ENCODE measurements at places on chromosomes 4 and X.

GRCh38 chrX:44261286-44261685 is 82.2 kb downstream of the EFHC2 start:
- DNase-seq = no peak

DNA sequence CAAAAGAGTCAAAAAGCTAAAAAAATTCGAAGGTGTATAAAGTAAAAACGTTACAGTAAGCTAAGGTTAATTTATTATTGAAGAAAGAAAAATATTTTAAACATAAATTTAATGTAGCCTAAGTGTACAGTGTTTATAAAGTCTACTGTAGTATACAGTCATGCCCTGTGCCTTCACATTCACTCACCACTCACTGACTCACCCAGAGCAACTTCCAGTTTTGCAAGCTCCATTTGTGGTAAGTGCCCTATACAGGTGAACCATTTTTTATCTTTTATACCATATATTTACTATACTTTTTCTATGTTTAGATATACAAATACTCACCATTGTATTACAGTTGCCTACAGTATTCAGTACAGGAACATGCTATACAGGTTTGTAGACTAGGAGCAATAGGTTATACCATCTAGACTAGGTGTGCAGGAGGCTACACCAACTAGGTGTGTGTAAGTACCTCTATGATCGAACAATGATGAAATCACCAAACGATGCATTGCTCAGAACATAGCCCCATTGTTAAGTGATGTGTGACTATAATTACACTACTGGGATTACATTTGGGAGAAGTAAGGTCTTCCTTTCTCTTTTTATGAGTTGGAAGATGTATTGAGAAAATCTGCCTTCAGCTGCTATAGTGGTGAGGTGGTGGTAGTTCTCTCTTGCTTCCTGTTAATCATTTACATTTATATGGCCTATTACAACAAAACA is 27.2 kb downstream of the TMSB4X start:
- DNase-seq = no peak

GRCh38 chr4:26030260-26030667 is 116.2 kb downstream of the SMIM20 start:
- DNase-seq = no peak

DNA sequence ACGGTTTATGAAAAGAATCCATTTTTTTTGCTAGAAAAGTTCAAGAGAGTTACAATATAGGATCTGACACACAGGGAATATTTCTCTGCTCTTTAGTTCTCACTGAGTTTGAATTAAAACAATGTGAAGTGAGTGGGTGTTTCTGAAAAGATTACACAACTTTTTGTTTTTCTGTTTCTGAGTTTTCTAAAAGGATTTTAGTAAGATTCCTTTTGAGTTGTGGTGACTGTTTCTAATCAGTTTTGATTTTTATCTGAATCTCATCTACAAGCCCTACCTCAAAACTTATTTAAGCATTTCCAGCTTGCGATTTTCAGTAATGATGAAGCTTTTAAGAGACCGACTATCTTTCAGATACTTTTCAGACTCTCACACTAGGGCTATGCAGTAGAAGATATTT is 141.7 kb downstream of the GPAT3 start:
- DNase-seq = no peak

- DNase-seq = peak; percentile 43
These were observed 629.1 kb upstream of the ATOH1 start for GRCh38 chr4:93199492-93199891.

GRCh38 chrX:87528487-87528886 is 10.9 kb downstream of the KLHL4 start:
- DNase-seq = no peak

DNA sequence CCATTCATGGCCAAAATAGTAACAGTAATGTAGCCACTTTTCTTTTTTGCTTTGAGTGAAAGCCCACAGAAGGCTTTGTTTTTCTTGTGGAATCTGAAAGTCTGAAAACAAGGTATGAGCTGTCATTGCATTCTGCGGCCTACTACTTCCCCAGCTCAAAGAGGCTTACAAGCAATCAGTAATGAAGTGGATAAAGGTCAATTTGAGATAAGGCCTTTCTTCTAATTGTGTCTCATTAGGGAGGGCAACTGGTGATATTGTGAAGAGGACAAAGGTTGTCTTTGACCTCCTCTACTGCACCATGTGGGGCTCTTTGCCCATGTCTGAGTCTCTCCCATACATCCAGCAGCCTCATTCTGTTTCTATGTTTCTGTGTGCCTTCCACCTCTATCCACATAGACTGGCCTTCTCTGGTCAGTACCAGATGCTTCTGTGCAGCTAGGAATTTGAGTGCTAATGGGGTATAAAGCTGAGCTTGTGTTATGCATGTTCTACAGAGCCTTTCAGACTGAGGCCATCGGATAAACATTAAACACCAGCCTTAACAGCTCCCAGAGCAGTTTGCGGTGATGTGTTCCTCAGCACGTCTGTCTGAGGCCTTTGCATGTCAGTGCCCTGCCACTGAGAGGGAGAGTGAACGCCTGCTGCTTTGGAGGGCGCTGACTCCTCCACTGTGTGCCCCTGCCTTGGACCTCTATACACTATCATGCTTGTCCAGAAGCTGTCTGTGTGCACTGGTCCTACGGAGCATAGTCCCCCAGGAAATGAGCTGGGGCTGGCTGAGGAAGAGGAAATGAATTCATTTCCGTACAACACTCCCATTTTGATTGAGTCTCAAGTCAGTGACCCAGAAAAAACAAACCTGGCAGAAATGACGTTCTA is 80.2 kb downstream of the SH2D1A start:
- no peak for DNase-seq

DNA sequence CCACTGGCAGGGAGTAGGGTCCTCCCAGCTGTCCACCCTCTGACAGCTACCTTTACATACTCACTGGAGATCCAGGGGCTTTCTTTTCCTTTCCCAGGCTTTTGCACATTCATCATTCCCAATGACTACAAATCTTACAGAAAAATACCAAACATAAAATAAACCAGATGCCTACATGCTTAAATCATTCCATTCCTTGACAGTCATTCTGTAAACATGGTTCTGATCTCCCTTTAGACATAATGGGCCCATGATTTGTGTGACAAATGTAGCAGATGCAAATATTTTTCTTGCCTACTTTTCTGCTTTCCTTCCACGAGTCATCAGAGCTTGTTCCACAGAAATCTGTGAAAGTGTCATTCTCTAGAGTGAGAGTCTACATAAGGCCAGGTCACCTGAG is 207.0 kb downstream of the IDS start:
- no peak for DNase-seq

GRCh38 chr4:123102897-123103471 is 180.6 kb upstream of the NUDT6 start:
- no peak for DNase-seq

DNA sequence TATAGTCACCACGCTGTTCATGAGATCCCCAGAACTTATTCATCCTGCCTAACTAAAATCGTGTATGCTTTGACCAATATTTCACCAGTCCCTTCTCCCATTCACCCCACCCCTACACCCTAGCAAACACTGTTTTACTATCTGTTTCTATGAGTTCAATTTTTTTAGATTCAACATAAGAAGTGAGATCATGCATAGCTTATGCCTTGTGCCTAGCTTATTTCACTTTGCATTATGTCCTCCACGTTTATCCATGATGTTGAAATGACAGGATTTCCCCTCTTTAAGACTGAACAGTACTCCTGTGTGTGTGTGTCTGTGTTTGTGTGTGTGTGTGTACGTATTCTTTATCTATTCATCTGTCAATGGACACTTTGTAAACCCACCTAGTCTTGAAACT is 16.8 kb downstream of the ANXA5 start:
- no peak for DNase-seq

- DNase-seq = no peak
These were observed 24.2 kb downstream of the GPRIN3 start for GRCh38 chr4:89283226-89284009.

DNA sequence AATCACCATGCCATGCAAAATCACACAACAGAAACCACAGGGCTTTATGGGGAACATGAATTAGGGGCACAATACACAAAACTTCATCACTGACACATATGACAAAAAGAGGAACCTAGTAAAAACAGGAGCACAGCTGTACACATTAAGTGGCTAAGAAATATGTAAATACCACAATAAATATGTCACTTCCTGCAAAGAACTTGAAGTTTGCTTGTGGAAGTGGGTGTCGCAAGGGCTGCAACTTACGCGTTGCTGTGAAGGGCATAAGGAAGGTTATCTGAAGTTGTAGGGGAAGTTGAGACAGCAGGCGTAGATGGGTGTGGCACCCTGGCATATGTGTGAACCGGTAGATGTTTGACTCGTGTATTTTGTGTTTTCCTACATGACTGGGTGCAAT is 42.4 kb downstream of the CLCN4 start:
- no peak for DNase-seq

- no peak for DNase-seq
These were observed 63.4 kb downstream of the BMP3 start for GRCh38 chr4:81093720-81094401.

DNA sequence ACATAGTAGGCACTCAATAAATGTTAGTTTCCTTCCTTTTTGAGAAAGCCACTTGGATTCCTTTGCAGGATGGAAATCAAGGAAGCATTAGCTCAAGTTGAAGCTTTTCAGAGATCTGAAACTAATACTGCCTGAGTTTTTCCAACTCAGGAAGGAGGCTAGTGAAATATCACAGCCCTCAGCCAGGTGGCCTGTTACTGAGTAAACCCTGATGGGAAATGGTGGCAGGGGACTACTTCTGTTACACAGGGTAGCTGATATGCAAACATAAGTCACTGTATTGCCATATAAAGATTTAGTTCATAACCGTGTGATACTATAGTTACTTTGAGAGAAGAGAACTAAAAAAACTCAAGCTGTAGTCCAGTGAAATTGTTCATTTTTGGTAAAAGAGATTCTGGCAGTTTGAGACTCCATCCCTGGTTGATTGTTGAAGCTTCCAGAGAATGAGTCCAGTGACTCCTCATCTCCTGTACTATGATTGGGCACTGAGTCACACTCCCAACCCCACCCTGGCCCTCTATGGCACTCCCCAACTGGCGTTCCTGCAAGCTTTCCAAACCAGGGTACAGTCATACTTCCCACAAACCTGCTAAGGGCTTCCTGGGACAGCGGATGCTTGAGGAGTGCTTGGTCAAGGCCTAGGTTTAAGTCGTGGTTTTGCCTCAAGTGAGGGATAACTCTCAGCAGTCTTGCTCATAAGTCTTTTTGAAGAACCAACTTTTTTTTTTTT is 81.8 kb downstream of the MID1IP1 start:
- no peak for DNase-seq

- no peak for DNase-seq
These were observed 66.1 kb upstream of the SLC39A8 start for GRCh38 chr4:102411408-102411807.

DNA sequence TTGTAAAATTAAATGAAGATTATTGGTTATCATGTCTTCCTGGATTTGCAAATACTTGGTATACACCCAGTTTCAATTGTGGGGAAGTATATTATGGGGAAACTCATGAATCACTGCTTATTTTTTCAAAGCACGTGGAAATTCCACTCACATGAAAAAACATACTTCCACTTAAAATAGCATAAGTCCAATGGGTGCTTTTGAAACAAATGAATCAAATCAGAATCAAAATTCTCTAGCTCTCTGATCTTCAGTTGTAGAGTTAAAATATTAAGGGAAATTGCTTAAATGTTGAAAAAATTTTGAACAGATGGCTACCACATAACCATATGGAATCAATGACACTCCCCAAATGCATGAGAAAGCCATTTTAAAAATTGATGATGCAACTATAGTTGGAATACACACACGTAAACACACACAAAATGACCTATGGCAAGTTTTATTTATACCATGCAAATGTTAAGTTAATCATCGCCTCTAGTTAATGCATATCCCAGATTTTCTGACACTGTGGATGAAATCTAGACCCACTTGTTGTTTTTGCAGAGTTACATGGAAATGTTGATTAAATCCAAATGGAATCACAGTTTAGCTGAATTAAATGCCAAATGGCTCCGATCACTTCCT is 93.2 kb downstream of the ARSF start:
- DNase-seq = no peak

GRCh38 chrX:153873282-153874084 is 12.5 kb downstream of the L1CAM start:
- DNase-seq = no peak

- no peak for DNase-seq
These were observed 119.0 kb upstream of the UGT8 start for GRCh38 chr4:114479595-114479994.

- no peak for DNase-seq
These were observed 10.9 kb downstream of the NFKB1 start for GRCh38 chr4:102511830-102512605.

DNA sequence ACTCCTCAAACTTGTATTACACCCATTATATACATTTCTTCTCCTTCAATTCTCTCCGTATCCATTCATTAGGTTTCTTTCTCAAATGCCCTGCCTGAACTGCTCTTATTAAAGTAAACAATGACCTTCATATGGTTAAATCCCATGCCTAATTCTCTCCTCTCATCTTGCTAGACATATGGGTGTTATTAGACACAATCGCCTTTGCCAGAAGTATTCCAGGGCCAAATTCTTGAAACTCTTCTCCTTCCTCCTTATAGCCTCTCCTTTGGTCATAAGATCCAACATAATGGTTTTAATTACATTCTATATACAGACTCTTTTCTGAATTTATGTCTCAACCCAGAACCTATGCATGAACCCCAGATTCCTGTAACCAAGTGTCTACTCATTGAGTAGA is 4.8 kb downstream of the ANXA10 start:
- DNase-seq = no peak

DNA sequence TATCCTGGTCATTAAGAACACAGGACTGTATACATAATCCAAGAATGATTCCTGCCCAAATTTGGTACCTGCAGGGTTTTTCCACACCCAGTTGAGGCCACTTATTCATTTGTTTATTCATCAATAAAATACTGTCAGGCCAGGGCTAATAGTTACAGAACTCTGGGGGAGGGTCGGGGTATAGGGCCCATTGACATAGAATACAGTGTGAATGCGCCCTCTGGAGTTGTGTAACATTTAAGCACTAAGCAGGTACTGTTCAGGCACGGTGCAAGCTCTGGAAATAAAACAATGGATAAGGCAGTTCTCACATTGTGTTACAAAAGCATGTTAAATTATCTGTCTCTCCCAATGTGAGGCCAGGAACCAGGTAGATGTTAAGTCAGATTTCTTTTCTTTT is 30.8 kb upstream of the LRBA start:
- DNase-seq = no peak
